ENCODE measurements at places on chromosomes 5 and 9.

DNA sequence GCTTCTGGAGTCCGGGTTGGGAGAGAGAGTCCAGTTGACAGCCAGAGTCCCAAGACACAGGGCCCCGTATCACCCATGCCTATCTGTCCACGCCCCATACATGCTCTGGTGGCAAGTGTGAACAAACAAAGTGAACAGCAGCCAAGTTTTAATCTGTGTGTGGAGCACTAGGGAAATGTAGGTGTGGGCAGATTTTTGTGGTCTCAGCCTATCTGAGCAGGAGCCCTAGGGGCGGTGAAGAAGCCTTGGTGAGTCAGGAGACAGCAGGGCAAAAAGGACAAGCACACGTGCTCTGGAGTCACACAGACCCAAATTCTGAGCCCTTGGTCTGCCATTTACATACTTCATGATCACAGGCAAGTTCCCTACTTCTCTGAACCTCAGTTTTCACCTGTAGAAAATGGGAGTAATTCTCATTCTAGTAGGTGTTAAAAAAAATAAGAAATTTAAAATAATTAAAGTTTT lies 23.2 kb downstream of the EGR1 start:
- no peak for DNase-seq

GRCh38 chr5:123950701-123951581 lies 439.0 kb downstream of the CSNK1G3 start:
- no peak for DNase-seq

- DNase-seq, result no peak
Observed at GRCh38 chr5:22596404-22596970, 256.7 kb downstream of the CDH12 start.

DNA sequence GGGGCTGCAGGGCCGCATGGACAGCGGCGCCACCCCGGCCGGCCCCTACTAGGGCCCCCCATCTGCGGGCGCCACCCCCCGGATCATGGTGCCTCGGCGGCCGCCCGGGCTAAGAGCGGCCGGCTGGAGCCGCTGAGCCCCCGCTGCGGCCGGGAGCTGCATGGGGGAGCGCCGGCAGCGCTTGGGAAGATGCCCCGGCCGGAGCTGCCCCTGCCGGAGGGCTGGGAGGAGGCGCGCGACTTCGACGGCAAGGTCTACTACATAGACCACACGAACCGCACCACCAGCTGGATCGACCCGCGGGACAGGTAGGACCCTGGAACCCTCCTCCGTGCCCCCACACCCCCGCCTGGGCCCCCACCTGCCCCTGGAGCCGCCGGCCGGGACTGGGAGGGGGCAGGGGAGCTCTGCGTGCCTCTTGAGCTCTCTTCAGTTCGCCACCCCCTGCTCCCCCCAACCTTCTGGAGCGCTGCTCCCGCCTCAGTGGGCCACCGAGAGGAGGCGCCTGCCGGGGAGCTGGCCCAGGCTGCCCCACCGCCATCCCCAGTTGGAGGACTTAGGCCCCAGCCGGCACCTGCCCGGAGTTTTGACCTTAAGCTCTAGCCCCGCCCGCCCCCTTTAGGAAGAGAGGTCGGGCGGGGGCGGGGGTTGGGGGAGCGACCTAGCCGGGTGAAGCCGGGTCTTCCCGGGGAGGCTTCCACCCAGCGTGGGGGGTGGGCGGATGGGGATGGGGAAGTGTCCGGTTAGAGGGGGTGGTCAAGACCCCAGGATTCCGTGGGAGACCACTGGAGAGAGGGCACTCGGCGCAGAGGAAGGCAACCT lies 730 bp downstream of the WWC1 start:
- DNase-seq, result no peak

DNA sequence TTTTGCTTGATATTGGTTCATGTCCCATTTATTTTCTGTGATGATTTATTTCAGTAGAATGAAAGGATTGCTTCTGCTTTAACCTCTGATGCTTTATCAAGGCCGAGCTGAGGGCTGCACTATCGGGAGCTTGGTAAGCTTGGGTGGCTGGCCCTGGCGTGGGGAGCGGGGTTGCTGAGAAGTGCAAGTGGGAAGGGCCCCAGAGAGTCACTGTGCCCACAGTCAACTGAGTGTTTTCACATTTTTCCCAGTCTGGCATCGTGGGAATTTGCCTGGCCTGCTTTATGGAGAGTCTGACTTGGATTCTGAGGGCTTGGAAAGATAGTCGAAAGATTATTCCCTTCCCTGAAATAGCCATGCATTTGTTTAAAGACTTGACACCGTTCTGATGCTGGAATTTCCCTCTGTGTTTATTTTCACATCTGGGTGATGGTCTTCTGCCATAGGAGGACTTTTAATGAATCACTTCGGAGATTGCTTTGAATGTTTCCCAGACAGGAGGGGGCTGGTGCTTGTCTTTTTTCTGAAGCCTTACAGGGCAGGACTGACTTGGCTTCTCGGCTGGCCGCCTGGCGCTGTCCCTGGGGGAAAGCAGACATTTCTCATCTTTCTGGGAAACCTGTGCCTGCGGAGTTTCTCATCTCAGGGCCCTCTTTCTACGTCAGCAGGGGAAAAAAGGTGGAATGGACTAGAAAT lies 139.0 kb downstream of the BOD1 start:
- no peak for DNase-seq

DNA sequence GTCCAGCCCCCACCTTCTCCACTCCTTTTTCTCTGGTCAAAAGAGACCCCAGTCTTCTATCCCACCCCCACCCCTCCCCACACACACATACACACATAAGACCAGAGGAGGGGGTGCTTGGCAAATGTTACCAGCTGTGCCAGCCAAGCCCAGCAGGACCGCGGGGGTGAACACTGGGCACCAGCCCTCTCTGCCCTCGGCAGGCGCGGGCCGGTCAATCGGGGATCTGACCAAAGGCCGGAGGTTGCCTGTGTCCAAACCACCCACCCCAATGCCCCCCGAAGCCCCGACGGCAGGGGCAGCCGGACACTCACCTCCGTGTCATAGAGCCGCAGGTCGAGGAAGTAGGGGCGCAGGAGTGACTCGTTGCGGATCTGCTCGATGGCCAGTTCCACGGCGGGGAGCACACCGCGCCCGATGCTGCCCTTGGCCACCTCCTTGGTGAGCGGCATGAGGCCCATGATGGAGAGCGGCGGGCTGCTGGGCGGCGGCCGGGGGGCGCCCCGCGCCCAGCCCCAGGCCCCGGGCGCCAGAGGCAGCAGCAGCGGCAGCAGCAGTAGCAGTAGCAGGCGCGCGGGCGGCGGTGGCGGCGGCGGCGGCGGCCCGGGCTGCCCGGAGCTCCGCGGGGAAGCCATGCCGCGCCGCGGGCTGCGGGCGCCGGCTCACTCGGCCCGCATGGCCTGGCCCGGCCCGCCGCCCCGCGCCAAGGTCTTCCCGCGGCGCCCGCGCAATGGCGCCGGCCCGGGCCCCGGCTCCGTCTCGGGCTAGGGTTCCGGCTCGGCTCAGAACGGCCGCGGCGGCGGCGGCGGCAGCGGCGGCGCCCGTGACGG lies 417 bp downstream of the GABBR2 start:
- DNase-seq, result no peak

- no peak for DNase-seq
Observed at GRCh38 chr5:122545986-122546385, 228.9 kb upstream of the SNX2 start.

GRCh38 chr5:130627145-130627544 lies 537.9 kb downstream of the HINT1 start:
- DNase-seq, result no peak

DNA sequence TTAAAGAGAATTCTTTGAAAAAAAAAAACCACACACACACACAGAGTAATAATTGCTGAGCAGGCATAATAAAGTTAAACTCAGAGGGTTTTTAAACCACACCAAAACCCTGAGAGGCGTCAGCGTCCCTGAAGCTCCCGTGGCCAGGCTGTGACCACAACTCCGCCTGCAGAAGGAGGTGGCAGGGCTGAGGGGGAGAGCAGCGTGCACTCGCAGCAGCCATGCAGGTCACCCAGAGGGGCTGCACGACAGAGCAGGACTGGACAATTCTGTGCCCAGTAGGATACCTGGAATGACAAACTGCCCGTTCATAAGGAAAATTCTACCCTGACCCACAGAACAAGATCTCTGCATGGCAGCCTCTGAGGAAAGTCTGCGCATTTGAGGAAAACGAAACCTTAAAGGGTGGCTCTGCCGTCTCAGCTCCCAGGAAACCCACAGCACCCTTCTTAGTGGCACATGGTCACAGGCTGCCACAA lies 44.0 kb downstream of the ROR2 start:
- DNase-seq, result no peak

DNA sequence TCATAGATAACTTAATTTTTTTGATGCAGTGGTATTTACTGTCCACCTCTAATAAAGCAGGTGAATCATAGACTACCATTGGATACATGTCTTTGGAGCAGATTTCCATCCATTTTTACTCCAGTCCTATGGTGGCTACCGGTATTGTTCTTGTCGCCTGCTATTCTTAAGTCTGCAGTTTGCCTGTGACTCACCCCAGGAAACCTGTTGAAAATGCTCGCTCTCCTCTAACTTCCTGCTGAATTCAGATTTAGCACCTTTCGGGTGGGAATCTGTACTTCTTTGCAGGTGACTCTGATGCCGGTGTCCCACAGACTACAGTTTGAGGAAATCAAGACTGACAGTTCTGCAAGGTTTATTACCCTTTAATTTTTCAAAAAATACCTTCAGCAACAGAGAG lies 58.8 kb upstream of the DHFR start:
- no peak for DNase-seq

GRCh38 chr9:133953621-133953975 lies 38.5 kb downstream of the VAV2 start:
- no peak for DNase-seq

DNA sequence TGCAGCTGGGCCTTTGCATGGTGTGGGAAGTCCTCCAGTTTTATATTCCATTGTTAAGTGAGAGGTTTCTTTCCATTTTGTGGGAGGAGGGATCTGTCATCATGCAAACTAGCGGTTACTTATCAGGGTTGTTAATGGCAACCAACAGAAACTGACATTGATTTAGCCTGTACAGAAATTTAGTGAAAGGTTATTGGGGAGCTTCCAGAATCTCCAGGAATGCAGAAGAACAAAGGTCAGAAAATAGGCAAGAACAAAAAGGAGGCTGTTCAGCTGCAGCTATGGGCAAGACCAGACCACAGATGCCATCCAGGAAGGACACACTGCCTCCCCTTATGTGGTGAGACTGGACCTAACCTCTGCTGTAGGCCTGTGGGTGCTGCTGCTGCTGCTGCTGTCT lies 395.8 kb downstream of the KDM4C start:
- DNase-seq, result no peak
